GM18507 (cell line): ENCODE measurements at places on chromosomes 5 and 9.

DNA sequence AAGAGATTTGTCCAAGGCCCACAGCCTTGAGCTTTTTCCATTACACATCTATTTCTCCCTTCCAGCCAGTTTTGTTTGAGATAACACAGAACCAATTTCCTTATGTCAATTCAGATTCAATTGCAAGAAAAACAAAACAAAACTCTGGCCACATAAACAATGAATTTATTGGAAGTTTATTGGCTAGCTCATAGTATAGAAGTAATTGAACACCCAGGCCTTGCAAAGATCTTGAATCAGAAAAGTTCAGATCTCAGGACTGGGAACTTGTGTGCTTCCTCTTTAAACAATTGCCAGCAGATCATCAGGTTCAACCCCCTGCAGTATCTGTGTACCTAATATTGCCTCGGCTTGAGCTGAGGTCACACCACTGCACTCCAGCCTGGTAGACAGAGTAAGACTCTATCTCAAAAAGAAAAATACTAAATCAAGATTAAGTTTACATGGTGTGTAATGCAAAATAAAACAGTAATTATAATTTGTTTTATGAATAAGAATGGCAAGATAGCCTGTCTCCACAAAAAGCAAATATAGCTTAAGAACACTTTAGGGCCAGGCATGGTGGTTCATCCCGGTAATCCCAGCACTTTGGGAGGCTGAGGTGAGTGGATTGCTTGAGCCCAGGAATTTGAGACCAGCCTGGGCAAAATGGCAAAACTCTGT lies 4.1 kb upstream of the ZCCHC10 start:
- DNase-seq: no peak

- peak; percentile 8 for DNase-seq
Measured at GRCh38 chr5:169805937-169806700, 169.0 kb downstream of the DOCK2 start.

DNA sequence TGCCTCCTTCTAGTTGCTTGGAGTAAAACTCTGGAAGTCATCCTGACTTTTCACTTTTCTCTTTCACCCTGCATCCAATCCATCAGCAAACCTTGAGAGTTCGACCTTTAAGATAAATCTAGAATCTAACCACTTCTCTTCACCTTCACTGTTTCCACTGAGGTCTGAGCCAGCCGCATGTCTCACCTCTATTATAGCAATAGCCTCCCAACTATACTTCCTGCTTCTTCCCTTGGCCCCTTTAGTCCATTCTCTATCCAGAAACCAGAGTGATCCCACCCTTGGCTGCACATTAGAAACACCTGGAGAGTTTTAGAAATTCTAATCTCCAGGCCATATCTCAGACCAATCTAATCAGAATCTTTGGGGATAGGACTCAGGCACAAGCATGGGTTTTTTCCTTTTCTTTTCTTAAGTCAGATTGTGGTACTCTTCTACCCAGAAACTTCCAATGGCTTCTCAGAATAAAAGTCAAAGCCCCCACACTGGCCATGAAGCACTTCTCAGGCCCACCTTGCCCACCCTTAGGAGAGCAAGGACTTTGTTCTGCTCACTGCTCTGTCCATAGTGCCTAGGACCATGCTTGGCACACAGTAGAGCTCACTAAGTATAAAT lies 33.1 kb downstream of the MFAP3 start:
- no peak for DNase-seq

GRCh38 chr5:73451224-73452130 lies 2.9 kb upstream of the FOXD1 start:
- DNase-seq: no peak

GRCh38 chr9:126564128-126564527 lies 49.6 kb upstream of the LMX1B start:
- DNase-seq: no peak

GRCh38 chr9:101383361-101383760 lies 1.4 kb downstream of the BAAT start:
- DNase-seq: no peak

GRCh38 chr5:149262315-149262714 lies 9.3 kb upstream of the AFAP1L1 start:
- DNase-seq: no peak

GRCh38 chr5:59557572-59557971 lies 336.0 kb downstream of the PDE4D start:
- no peak for DNase-seq

DNA sequence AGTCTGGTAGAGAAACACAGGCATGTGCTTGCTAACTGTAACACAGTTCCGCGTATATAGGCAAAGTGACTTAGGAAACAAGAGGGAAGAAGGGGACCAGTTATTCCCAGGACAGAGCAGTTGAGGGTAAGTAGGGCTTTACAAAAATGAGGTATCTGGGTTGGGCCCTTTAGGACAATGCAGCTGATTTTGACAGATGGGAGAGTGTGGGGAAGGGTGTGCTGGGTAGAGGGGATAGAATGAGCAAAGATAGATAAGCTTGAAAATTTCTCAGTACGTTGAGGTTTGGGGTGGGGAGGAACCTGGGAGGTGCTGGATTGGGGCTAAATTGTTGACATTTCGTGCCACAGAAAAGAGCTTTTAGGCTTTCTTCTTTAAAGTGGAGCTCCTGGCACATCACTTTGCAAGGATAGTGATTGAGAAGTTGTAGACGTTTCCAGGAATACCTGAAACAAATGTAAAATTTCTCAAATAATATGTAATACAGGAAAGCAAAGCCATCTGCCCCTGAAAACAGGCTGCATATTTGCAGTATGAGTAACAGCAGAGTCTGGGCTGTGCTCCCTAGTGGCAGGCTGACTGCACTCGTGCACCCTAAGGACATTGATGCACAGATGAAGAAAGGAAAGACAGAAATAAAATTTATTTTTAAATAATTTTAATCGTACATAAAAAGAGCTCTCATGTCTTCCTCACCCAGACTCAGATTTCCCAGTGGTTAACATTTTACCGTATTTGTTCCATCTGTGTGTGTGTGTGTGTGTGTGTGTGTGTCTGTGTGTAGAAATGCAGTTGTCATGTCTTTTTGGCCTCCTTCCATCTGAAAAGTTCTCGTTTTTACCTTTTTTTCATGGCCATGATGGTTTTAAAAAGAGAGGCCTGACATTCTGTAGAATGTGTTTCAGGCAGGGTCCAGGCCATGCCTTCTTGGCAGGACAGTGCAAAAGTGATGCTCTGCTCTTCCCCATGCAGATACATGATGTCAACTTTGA lies 144.9 kb upstream of the DMRT1 start:
- no peak for DNase-seq

DNA sequence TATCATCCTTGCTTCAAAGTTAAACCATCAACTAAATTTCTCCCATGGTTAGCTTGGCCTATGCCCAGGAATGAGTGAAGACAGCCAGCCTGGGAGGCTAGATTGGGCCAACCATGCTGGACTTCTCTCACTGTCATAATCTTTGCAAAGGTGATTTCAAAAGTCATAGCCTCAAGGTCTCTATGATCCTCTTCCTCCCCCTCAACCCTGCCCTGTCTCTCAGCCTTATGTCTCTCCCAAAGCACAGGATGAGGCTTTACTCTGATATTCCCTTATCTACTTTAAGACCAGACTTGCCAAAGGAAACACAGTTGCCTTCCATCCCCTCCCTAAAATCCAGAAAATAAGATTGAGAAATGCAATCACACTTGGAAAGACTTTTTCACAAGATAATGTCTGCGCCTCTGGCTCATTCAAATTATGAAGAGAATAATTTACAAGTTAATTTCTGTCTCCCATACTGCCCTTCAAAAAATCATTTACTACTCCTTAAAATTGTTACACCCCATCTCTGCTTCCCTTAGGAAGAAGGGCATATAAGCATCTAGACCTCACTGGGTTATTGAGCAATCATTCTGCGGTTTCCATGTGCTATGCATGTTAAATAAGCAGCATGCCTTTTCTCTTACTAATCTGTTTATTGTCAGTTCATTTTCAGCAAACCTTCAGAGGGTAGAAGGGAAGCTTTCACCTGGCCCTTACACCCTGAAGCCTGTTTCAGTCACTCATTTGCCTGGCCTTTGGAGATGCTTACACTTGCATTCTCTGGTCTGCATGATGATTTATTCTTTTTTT lies 113.8 kb upstream of the ANKRD55 start:
- DNase-seq: no peak

- no peak for DNase-seq
Measured at GRCh38 chr9:118961857-118962256, 407.4 kb downstream of the BRINP1 start.

DNA sequence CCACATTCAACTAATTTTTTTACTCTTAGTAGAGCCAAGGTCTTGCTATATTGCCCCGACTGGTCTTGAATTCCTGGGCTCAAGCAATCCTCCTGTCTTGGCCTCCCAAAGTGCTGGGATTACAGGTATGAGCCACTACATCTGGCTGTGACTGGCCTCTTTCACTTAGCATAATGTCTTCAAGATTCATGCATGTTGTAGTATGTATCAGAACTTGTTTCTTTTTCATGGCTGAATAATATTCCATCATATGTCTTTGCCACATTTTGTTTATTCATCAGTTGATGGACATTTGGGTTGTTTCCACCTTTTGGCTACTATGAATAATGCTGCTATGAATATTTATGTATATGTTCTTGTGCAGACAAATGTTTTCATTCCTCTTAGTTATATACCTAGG lies 12.8 kb upstream of the WHRN start:
- no peak for DNase-seq

DNA sequence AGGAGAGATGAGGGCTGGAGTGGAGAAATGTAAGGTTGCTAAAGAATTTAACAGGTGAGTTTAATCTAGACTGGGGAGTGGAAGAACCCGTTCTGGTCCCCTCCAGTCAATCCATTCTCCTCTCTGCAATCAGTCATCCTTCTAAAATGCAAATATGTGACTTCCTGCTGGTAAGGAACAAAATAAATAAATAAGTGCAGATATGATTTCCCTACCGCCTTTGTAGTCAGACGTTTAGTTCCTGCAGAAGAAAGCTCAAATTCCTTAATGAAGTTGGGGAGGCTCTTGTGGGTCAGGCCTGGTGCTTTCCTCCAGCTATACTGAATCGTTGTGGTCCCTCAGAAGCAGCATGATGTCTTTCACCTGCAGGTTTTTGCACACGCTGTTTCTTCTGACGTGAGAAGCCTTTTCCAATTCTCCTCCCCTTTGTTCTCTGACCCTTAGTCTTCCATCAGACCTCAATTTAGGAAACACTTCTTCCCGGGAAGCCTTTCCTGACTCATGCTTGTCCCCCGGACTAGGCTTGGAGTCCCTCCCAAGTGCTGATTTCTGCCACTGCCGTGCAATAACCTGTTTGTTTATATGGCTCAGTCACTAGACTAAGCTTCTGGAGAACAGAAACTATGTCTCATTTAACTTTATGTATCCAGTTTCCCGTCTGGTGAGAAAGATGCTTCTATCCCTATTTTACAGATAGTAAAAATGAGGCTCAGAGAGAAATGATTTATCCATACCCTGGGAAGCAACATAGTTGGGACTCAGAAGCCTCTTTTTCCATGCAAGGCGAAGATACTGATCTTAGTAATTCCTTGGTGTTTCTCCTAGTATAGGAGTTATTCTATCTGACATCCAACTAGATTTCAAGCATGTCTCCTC lies 1.3 kb downstream of the ATP6V1G1 start:
- DNase-seq: no peak

DNA sequence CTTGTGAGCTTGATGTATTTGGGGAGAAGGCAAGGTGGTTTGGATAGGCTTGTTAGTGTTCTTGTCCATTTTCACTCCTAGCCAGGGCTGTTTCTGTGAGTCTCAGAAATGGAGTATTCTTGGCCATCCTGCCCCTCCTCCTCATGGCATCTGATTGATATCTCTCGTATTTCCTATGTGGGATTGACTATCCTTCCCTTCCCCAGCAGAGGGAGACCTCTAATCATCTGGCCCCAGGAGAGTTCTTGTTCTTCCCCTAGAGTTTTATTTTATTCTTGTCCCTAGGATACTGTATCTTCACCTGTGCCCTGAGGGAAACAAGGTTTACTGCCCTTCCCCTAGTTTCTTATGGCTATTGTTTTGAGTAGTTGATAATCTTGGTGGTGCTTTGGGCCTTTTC lies 114.4 kb downstream of the VPS13A start:
- no peak for DNase-seq

- peak; percentile 69 for DNase-seq
Measured at GRCh38 chr9:137672907-137673791, 54.3 kb downstream of the EHMT1 start.

- no peak for DNase-seq
Measured at GRCh38 chr9:14315875-14316601, 2.1 kb upstream of the NFIB start.

GRCh38 chr9:35743452-35743851 lies 5.6 kb downstream of the GBA2 start:
- no peak for DNase-seq

DNA sequence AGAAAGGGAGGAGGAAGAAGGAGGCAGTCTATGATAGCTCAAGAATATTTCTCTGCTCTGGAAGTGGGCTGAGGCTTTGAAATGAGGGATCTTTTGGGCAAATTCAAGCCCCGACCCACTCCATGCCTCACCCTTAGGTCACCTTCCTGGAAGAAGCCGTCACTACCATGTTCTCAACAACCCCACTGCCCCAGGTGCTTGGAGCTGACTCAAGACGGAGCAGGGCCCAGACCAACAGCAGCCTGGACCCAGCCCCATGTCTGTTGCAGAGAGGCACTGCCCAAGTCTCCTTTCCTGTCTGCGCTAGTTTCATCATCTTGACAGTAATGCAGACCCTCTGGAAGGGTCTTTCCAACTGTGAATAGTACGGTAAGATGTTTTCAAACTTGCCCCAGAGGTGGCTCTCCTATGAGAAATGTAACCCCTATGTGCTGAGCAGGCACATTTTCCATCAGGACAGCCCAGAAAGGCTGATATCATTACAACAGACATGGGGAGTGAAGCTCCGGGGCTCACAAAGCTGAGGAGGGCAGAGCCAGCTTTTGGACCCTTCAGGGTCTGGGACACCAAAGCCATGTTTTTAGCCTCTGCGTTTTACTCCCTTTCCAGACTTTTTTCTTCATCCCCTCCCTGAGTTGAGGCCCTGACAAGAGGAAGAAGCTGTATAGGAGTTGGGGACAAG lies 128.2 kb upstream of the LARP1 start:
- no peak for DNase-seq

DNA sequence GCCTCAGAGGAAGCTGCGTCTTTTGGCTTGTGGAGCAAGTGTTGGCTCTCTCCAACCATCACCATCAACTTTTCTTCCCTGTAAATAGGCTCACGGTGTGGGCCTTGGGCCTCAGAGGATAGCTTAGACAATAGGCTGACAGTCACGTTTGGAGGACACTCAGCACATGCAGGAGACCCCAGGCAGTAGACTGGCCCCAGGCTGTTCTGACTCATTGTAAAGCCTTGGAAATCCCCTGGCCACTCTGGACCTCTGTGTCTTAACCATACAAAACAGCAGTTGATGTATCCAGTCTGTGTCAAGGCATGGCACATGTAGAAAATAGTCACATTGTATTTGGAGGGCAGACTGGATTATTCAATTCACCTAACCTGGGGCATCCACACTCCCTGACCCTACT lies 18.6 kb downstream of the CD74 start:
- DNase-seq: no peak

GRCh38 chr5:37197340-37198050 lies 51.7 kb downstream of the CPLANE1 start:
- peak; percentile 15 for DNase-seq

GRCh38 chr5:131148835-131149234 lies 16.2 kb downstream of the HINT1 start:
- DNase-seq: no peak

GRCh38 chr9:135415586-135415985 lies 64.0 kb upstream of the PPP1R26 start:
- no peak for DNase-seq
